ENCODE measurements at places on chromosomes 6 and 20.

- no peak for DNase-seq
Observed at GRCh38 chr6:55957961-55958422, 82.6 kb upstream of the BMP5 start.

DNA sequence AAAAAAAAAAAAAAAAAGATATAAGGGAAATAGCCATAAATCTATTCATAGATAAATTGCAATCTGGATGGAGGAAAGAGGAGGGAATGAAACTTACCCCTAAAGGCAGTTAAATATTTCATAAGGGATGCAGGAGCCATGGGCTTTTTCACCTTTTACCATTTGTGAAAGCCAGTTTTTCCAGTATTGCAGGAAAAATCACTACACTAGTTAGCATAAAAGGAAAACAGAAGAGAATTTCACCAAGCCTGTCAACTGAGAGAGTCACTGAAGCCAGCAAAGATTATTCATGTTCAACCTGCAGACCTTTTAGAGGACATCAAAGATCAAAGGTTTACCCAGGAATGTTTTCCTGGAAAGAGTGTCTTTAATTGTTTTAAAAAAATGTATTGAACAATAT is 969.7 kb downstream of the KIF16B start:
- no peak for DNase-seq

DNA sequence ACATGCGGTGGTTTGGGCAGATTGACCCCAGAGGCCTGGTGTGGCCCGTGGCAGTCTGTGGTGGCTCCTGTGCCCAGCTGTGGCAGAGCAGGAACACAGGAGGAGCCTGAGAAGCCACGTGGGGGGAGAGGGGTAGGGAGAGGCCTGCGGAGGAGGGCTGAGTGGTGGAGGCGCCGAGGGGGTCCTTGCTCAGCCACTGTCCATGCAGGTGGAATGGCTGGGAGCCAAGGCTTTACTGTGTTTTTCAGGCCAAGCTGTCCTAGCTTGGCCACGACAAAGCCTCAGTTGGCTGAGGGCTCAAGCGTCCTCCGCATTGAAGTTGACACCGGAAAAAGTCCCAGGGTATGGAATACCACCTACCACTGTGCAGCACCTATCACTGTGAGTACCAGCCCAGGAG is 107.0 kb downstream of the VEGFA start:
- DNase-seq, result no peak

DNA sequence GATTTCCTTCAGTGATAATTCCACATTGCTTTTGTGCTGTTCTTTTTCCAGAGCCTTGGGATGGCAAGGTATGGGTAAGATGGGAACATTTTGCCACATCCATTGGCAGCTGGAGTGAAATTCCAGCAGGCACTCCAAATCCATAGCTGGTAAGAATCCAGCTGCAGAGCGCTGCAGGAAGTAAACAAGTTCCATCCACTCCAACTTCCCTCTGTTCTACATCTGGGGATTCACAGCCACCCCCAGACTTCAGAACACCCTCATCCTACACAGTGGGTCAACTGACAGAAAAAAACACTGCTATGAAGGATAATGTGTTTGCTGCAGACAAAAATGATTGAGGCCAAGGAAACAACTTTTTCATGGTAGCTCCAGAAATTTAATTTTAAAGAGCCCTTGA is 747.8 kb downstream of the MAFB start:
- DNase-seq, result no peak

DNA sequence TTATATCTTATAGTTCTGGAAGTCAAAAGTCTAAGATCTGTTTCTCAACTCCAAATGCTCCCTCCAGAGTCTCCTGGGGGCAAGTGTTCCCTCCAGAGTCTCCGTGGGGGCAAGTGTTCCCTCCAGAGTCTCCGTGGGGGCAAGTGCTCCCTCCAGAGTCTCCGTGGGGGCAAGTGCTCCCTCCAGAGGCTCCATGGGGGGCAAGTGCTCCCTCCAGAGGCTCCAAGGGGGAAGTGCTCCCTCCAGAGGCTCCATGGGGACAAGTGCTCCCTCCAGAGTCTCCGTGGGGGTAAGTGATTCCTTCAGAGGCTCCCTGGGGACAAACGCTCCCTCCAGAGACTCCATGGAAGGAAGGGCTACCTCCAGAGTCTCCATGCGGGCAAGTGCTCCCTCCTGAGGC is 34.0 kb upstream of the THBS2 start:
- no peak for DNase-seq

- DNase-seq, result no peak
Observed at GRCh38 chr6:89071036-89071435, 9.5 kb upstream of the PNRC1 start.

DNA sequence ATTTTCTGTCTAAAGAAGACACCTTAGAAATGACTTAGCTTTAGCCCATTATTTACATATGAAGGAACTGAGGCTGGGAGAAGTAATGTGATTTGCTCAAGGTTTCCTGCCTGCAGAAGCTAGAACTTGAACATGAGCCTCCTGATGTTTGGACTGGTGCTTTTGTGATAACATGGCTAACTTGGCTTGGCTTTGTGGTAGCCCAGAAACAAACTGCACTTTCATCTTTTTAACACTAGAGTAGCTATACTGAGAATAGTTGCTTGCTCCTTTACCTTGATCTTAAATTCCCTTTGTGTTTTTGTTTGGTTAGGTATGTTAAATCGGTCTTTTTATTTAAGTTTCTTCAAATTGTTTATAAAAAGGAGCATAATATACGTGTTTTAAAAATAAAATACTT is 163.5 kb upstream of the MANEA start:
- no peak for DNase-seq

DNA sequence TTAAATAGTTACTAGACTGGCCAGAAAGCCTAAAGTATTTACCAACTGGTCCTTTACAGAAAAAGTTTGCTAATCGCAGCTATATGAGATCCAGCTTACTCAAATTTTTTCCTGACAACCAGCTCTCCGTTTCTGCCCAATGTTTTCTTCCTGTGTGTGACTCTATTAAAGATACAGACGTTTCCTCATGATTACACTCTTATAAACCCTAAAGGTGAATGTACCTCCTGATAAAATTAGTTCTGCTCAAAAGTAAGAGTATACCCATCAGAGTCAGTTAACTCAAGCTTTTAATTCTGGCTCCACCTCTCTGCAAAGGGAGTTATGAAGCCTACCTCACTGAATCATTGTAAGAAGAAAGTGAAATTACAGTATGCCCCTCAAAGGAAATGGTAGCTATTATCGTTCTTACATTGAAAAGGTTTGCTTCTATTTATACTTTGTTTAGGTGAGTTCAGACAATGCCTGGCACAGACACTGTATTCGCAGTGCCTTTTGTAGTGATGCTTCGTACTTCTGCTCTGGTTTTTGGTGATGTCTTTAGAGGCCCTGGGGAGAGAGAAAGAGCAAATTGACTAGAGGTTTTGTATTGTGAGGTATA is 10.2 kb upstream of the MROH8 start:
- no peak for DNase-seq

- no peak for DNase-seq
Observed at GRCh38 chr6:117311726-117312125, 46.4 kb downstream of the VGLL2 start.

DNA sequence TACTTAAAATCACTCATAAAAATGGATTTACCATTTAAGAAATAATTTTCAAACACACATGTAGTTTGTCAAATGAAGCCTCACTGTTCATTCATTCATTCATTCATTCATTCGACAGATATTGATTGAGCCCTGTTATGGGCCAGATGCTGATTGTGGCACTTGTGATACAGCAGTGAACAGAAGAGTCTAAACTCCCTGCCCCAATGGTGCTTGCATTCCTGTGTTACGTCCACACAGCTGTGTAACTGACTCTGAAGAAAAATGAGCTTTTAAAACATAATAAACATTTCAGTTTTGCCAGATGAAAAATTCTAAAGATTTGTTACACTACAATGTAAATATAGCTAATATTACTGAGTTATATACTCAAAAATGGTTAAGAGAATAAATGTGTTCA is 46.2 kb downstream of the BACH2 start:
- no peak for DNase-seq

- DNase-seq, result no peak
Observed at GRCh38 chr6:36780442-36781177, 58.6 kb downstream of the CPNE5 start.

DNA sequence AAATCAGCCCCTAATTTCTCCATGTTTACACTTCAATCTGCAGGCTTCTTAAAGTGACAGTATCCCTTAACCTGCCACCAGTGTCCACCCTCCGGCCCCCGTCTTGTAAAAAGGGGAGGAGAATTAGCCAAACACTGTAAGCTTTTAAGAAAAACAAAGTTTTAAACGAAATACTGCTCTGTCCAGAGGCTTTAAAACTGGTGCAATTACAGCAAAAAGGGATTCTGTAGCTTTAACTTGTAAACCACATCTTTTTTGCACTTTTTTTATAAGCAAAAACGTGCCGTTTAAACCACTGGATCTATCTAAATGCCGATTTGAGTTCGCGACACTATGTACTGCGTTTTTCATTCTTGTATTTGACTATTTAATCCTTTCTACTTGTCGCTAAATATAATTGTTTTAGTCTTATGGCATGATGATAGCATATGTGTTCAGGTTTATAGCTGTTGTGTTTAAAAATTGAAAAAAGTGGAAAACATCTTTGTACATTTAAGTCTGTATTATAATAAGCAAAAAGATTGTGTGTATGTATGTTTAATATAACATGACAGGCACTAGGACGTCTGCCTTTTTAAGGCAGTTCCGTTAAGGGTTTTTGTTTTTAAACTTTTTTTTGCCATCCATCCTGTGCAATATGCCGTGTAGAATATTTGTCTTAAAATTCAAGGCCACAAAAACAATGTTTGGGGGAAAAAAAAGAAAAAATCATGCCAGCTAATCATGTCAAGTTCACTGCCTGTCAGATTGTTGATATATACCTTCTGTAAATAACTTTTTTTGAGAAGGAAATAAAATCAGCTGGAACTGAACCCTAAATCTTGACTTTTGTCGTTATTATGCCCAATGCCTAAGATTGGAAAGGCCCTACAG is 4.5 kb downstream of the SOX4 start:
- no peak for DNase-seq

DNA sequence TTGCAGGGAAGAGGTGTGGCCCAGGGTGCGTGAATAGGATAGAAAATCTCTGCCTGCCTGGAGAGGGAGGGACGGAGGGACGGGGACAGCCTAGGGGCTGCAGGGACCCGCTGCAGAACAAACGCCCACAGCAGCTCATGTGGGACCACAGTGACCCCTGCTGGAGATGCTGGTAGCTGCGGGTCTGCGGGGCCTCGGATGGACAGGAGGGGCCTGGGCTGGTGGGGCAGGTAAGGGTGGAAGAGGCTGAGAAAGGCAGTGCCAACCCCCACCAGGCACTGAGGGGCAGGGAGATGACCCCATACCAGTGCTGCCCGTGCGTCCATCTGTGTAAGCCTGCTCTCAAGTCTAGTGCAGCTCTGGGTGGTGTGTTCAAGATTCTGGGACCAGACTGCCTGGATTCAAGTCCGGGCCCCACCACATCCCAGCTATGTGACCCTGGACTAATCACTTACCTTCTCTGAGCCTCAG is 39.4 kb downstream of the KIAA1755 start:
- peak; percentile 86 for DNase-seq

DNA sequence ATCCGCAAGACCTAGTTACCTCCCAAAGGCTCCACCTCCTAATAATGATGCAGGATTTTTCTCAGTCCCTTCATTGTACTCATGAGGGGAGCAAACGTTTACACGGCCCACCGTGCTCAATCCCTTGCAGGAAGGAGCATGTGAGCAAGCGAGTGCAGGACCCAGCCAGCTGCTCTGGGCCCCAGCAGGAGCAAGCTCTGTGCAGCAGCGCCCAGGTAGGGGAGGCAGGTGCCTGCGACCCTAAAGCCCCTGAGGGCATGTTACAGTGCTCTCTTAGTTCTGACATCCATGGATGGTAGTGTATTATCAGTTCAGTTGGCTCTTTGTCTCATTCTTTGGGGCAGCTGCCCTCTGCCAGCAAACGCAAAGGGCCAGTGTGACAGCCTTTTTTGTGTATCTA is 143.4 kb downstream of the TBXT start:
- no peak for DNase-seq

- DNase-seq, result no peak
Observed at GRCh38 chr6:27242589-27243265, 4.8 kb upstream of the PRSS16 start.

- DNase-seq, result no peak
Observed at GRCh38 chr20:18750735-18751134, 62.8 kb upstream of the SCP2D1 start.

- DNase-seq, result no peak
Observed at GRCh38 chr6:116158641-116159040, 32.7 kb upstream of the COL10A1 start.

DNA sequence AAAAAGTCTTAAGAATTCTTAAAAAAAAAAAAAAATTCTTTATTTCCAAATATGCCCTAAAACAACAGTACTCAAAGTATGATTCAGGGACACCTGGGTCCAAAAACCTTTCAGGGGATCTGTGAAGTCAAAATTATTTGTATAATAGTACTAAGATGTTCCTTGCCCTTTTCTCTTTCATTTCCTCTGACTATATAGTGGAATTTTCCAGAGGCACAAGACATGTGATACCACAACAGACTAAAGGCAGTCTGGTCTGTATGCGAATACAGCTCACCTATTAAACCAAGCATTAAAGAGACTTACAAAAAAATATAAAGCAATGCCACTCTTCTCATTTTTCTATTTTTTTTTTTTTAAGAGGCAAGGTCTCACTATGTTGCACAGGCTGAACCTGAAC is 15.4 kb downstream of the NOL7 start:
- DNase-seq, result no peak

- no peak for DNase-seq
Observed at GRCh38 chr6:42781546-42781795, 381 bp upstream of the BICRAL start.

- no peak for DNase-seq
Observed at GRCh38 chr6:114713690-114714089, 370.9 kb upstream of the HS3ST5 start.

GRCh38 chr6:37251211-37251780 is 6.3 kb upstream of the TBC1D22B start:
- DNase-seq, result no peak

- peak; percentile 68 for DNase-seq
Observed at GRCh38 chr6:127186889-127187288, 68.4 kb downstream of the RSPO3 start.

DNA sequence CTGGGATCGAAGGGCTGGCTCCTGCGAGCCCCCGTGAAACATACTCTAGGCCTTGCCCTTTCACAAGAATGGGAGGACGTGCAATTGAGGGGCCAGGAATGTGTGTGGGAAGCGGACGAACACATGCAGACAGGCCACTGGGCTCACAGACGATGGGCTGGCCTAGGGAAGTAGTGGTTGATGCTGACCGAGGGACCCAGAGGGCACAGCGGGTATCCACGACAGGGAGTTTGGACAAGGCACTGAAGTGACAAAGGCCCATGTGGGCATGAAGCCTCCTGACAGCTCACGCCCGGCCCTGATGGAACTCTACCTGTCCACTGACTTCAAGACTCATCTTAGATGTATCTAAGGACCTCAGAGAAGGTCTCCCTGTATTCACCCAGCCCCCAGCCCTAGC is 52.2 kb downstream of the MYH7B start:
- DNase-seq, result no peak

All from WERI-Rb-1 (cell line).